ENCODE measurements at places on chromosomes 6 and 20.
A peak's percentile ranks its signal among the peaks of the same experiment; 100 is the strongest.

DNA sequence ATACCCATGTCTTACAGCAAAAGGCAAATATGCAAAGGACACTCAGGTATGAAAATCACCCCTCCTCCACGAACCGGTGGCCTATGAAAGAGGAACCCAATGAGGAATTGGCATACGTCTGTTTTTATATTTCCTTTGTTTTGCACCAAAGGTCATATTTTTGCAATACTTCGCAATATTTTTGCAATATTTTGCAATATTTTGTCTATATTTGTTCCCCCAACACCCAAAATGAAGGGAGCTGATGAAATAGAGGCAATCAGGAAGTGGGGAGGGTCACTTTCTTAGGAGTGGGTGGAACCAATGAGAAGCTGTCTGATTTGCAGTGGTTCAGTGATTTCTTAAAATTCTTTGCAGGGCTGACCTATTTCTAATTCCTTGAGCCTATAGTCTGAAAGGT, 296.8 kb upstream of the TSHZ2 start:
- no peak for DNase-seq

- DNase-seq: no peak
Observed at GRCh38 chr6:88074791-88075190, 27.1 kb downstream of the SPACA1 start.

GRCh38 chr6:167338541-167339117, 13.7 kb downstream of the TTLL2 start:
- no peak for DNase-seq

GRCh38 chr6:4973982-4974745, 29.7 kb downstream of the RPP40 start:
- DNase-seq: no peak

- no peak for DNase-seq
Observed at GRCh38 chr20:61902221-61902869, 163.3 kb downstream of the TAF4 start.

DNA sequence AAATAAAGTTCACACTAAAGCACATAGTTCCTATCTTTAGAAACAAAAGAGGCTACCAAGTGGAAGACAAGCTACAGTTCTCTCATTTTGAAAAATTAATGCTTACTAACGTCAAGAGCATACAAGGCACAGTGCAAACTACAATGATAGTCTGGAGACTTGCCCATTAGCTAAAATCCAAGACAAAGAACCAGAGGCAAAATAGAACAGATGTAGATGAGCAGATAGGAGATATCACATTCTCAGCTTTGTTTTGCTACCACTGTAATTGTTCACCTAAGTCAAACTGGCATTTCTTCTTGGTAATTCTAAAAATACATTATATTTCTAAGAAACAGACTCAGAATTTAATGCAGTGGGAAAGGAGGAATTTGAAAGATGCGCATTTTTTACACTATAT, 5.2 kb downstream of the TMEM30A start:
- DNase-seq: no peak

- no peak for DNase-seq
Observed at GRCh38 chr6:99331531-99331930, 17.9 kb downstream of the FAXC start.

GRCh38 chr6:167736486-167737204, 90.1 kb upstream of the AFDN start:
- no peak for DNase-seq

GRCh38 chr6:144065213-144065660, 30.1 kb downstream of the SF3B5 start:
- DNase-seq: no peak

GRCh38 chr6:64733433-64733832, 973.6 kb downstream of the EYS start:
- DNase-seq: no peak

DNA sequence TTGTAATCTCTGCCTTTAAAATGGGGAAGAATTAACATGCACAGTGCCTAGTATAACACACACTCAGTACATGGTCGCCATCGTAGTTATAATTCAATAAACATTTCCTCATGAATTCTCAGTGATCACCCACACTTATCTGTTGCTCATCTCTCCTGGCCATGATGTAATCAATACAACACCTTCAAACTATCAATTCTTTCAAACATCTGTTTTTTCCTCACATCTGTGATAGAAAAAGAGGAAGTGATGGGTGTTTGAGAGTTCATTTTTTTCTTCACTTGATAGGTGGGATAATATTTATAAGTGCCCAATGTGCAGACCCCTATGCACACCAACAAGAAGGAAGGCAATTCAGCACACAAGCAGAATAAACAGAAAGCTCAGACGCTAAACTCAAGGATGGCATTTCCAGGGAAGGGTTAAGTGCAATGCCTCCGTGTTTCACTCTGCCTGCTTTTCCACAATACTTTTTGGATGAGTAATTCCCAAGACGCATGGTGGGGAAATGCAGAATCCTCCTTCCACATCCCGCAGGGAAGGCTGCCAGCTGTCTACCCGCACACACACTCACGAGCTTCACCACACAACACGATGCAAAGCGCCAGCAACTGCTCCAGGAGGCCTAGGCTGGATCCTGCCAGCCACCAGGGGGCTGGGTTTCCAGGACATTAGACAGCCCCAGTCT, 100.3 kb downstream of the GMPR start:
- peak; percentile 7 for DNase-seq

GRCh38 chr20:35821807-35822242, 50.0 kb downstream of the PHF20 start:
- no peak for DNase-seq

- no peak for DNase-seq
Observed at GRCh38 chr6:142568857-142569597, 267.2 kb downstream of the ADGRG6 start.

DNA sequence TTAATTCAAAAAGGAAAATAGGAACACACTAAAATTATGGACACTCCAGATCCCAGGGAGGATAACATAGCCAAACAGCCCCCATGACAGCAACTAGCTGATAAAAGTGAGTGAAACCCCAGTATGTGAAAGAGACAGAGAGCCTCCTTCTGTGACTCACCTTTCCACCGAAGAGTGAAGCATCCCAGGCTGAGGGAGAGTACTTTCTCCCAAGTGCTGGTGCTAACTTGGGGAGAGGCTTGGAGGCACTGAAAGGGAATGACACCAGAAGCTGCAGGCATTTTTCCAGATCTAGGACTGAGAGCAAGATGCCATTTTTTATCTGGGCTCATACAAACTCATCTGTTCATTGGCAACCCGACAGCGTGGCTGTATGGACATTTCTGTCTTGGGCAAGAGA, 339.8 kb downstream of the HTR1B start:
- DNase-seq: no peak

DNA sequence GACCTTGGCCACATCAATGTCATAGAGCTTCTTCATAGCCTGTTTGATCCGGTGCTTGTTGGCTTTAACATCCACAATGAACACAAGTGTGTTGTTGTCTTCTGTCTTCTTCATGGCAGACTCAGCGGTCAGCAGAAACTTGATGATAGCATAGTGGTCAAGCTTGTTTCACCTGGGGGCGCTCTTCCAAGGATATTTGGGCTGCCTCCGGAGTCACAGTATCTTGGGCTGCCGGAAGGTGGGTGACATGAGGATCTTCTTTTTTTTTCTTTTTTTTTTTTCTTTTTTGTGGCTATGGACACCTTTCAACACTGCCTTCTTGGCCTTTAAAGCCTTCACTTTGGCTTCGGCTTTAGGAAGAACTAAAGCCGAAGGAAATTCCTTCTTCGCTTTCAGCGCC, 244.6 kb downstream of the GJA1 start:
- no peak for DNase-seq

DNA sequence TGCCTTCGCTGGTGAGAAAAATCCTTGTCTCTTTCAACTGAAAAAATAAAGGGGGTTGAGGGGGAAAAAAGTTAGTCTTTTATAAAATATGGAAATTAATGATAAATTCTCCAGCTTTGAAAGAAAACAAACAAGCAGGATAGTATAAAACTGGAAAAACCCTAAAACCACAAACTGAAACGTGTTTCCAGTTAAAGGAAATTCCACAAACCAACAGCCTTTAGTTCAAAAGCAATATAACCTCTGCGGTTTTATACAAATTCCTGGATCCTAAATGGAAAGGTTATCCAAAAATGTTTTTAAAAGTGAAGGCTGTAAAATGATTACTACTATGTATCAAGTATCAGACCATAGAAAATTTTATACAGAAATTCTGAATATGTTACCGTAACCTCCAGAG, 55.6 kb downstream of the BMP5 start:
- DNase-seq: no peak

- DNase-seq: no peak
Observed at GRCh38 chr20:38870733-38871559, 55.3 kb upstream of the FAM83D start.

DNA sequence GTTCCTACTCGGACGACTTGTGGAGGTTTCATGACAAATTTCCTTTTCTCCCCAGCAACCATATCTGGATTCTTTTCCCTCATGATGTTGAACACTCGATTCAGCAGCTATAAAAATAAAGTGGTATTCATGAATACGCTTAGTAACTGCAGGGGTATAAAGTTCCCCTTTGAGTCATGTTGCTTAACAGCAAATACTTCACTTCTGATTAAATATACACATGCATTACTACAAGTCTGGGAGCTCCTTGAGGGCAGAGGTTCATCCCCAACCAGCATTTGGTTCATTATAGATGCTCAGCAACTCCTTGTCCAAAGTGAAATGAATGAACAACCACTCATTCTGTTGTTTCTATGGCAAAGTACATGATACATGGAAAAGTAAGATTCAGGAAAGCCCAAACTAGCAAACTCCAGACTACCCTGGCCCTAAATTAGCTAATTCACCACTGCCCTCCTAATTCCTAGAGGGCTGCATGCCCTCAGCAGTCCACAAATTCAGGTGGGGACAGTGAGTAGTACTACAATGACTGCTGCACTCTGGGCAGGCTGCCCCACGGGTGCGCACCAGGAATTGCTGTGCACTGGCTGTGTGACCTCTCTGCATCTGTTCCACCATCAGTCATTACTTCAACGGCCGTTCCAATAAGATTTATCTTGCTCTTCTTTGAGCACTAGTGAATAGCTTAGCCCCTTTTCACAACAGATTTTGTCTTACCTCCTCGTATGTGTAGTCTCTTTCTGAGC, 15.2 kb downstream of the EIF2S2 start:
- no peak for DNase-seq

Measured in nucleus accumbens (tissue), 56 donors.